T-helper 2 cell (primary cell): ENCODE measurements at places on chromosomes 2 and 18.

GRCh38 chr2:218991674-218992168 is 1.5 kb downstream of the CRYBA2 start:
- no peak for DNase-seq

DNA sequence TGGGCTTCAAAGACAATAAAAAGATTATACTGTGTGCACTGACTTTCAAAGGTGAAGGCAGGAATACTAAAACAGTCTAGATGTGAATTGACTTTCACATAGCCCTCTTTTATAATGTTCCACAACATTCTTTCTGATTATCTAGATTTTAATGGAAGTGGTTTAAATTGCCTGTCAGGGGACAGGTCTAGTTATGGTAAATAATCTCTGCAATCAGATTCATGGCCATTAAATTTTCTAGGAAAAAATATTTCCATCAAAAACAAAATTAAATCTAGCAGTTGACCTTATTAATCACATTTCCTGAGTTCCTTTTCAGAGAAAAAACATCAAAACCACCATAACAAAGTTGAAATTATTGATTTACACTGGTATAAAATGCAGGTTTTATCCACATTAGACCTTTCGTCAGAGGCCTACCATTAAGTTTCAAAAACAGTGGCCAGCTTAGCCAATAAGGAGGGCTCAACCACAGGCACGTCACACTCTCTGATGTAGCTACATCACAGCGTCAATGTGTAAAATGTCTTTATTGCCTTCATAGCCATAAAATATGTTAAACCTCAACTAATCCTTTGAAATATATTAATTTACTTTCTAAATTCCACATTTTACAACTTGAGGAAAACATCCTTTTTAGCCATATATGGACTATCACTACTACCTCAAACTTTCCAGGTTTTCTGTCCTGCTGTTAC is 79.4 kb downstream of the NOL10 start:
- no peak for DNase-seq

GRCh38 chr2:198641161-198641560 is 816.6 kb downstream of the SATB2 start:
- no peak for DNase-seq

DNA sequence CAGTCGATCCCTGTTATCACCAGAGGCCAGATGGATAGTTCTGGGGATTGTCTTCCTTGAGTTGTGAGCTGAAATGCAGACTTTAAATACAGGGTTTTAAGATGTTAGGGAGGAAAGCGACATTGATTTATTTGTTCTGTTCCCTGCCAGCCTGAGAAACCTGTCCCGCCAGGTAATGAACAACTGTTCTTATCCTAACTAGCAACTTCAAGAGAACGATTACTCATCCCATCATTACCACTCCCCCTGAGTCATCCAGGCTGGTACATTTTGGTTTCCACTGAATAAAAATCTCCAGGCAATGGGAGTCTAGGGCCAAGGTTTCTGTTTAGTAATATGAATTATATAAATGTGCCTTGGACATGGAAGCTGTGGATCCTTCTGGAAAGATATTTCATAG is 131.2 kb downstream of the LYPD6B start:
- no peak for DNase-seq

DNA sequence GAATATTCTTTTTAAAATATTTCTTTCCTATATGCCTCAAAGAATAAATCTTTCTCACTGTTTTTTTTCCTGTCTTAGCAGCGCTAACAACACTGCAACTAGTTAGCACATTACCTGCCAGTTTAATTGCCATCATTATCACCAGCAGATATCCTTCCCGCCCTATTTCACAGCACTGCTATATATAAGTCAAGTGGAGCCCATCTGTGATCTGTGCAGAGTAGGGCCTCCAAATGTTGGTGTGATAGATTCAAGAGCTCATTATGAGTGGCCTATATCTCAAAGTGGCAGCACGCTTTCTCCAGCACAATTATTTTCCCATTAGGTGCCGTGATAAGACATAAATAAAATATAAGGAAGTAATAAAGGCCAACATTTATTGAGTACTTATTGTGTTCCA is 19.8 kb upstream of the RGPD4 start:
- no peak for DNase-seq

GRCh38 chr2:236993286-236993685 is 92.4 kb upstream of the COPS8 start:
- DNase-seq = no peak
